ENCODE measurements at places on chromosomes 2 and 18. TPM values are rescaled to one million over a fixed set of nuclear protein-coding genes. Genes with fewer than 3 reads are reported as not detected.
A peak's percentile ranks its signal among the peaks of the same experiment; 100 is the strongest.

Gene ERFE
- 1.4 TPM for total RNA-seq

- no peaks in the 10 kb centered on the region for H3K27me3 ChIP-seq
- H3K36me3 ChIP-seq = no peaks in the 10 kb centered on the region
- no peak overlapping the region for H3K4me3 ChIP-seq
- no peak overlapping the region for H3K27ac ChIP-seq
- no peak for DNase-seq
Observed at GRCh38 chr2:9247177-9247576, 40.6 kb downstream of the ASAP2 start.

GRCh38 chr2:215699700-215700538 is 264.1 kb upstream of the FN1 start:
- no peaks in the 10 kb centered on the region for H3K27me3 ChIP-seq
- peak overlapping the region; percentile 82 for H3K27ac ChIP-seq
- DNase-seq = no peak
- H3K4me1 ChIP-seq = peaks cover 16% of the 10 kb centered on the region

Gene TRABD2A
- 2.6 TPM for total RNA-seq

- H3K36me3 ChIP-seq = peaks cover 6% of the 10 kb centered on the region
- peak overlapping the region; percentile 97 for H3K4me3 ChIP-seq
- no peak for DNase-seq
Observed at GRCh38 chr2:27771202-27771547, 344 bp upstream of the MRPL33 start.

- DNase-seq = no peak
- no peak overlapping the region for H3K27ac ChIP-seq
- H3K4me3 ChIP-seq = no peak overlapping the region
- H3K36me3 ChIP-seq = no peaks in the 10 kb centered on the region
Observed at GRCh38 chr2:160570376-160570775, 76.8 kb upstream of the RBMS1 start.

DNA sequence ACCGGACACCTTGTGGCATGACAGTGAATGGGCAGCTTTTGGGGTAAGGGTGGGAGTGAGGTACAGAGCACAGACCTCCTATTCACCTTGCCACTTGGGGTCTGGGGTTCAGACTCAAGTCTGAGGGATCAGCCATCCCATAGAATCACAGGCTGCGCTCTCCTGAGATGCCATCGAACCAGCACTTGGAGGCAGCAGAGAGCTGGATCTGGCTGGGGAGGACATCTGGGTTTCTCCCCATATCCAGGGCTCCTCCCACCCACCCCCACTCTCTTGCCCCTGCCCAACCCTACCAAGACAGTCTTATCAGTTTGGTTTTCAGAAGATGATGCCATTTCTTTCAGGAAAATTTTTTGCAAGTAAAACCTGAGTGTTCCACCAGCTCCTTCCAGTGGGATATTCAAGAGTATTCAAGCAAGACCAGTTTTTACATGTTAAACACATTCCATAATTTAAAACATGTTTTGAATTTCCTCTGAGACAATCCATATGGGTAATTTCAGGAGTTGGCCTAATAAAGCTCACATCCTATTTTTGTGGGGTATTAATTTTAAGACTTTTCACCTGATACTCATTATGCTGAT is 29.2 kb upstream of the TEX44 start:
- no peak overlapping the region for H3K27ac ChIP-seq
- DNase-seq = peak; percentile 29
- H3K4me3 ChIP-seq = no peak overlapping the region
- H3K36me3 ChIP-seq = no peaks in the 10 kb centered on the region
- H3K4me1 ChIP-seq = no peaks in the 10 kb centered on the region

DNA sequence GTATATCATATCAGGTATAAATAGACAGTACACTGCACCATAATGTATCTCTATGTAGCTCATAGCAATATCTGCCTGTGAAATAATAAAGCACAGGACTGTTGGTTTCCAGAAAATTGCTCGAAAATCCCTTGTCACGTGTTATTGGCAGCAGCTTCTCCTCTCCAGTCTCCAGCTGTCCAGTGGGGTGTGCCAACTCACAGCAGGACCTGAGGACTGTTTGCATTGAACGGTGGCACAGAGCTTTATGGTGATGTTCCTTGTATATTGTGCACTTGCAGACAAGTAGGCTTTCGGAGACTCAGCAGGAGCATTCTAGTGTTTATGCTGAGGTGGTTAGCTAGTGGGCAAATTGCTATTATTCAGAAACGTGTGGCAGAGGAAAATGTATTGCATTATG is 182.2 kb upstream of the ATP5MC3 start:
- H3K27me3 ChIP-seq = peaks cover 30% of the 10 kb centered on the region
- no peaks in the 10 kb centered on the region for H3K36me3 ChIP-seq
- H3K27ac ChIP-seq = no peak overlapping the region
- no peak overlapping the region for H3K4me3 ChIP-seq

Gene ICOS
- not detected for total RNA-seq

- no peaks in the 10 kb centered on the region for H3K36me3 ChIP-seq
- peaks cover 18% of the 10 kb centered on the region for H3K4me1 ChIP-seq
- no peaks in the 10 kb centered on the region for H3K27me3 ChIP-seq
- DNase-seq = no peak
- H3K4me3 ChIP-seq = no peak overlapping the region
- H3K27ac ChIP-seq = no peak overlapping the region
Observed at GRCh38 chr2:42877511-42877910, 85.1 kb upstream of the HAAO start.

Gene TEX44
- not detected for total RNA-seq

DNA sequence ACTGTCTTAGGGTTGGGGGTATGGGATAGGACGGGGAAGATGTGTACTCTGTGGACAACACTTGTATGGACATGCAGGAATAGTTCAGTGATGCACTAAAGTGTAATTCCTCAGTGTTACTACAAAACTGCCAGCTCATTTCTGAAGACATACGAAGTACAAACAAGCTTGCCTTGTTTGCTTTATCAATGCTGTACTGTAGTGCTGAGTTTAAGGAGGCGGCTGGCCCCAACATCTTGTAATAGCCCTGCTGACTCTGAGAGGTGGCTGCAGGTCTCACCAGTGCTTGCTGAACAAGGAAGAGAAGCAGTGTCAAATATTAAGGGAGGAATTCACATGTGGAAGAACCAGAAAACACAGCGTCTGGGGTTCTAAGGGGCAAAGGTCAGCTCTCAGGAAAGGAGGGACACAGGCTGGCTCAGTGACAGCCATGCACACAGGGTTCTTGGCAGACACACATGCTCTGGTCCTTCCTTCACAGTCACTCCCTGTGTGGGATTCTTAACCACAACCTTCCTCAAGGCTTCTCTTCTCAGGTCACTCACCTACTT is 39.8 kb upstream of the EVA1A start:
- no peaks in the 10 kb centered on the region for H3K27me3 ChIP-seq
- no peak for DNase-seq
- no peak overlapping the region for H3K27ac ChIP-seq
- H3K36me3 ChIP-seq = no peaks in the 10 kb centered on the region
